CD4-positive, CD25-positive, alpha-beta regulatory T cell (primary cell): ENCODE measurements at places on chromosomes 4 and X.

- DNase-seq, result no peak
Measured at GRCh38 chr4:150461957-150462356, 120.0 kb upstream of the MAB21L2 start.

- DNase-seq, result no peak
Measured at GRCh38 chrX:38675856-38676255, 114.5 kb downstream of the TSPAN7 start.

DNA sequence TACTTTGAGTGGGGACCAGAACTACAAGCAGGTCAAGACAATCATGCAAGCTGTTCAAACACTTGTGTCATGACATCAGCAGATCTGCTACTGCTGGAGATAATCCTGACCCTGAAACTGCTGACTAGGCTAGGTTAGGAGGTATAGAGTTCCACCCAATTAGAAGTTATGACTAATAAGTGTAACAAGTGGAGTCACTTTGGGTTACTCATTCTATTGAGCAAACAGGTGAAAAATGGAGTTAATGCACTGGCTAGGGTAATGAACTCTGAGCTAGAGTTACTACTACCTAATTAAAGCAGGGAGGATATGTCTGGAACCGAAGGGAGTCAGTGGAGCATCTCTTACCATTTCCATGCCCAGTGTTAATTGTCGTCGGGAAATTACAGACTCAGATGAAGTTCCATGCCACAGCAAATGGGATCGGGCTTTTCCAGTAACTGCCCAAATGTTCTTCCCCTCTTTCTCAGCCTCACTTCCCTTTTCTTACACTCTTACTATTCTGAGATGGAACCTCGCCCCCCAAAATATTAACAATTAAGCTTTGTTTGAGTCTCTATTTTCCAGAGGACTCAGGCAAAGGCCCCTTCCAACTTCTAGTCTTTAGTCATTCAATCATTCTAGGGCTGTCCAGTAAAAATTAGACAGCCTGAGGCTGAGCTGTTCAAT, 19.8 kb upstream of the MANBA start:
- DNase-seq, result no peak

- DNase-seq, result no peak
Measured at GRCh38 chr4:85222561-85222960, 252.4 kb upstream of the ARHGAP24 start.

GRCh38 chr4:96383349-96383748, 543.5 kb downstream of the PDHA2 start:
- DNase-seq, result no peak

DNA sequence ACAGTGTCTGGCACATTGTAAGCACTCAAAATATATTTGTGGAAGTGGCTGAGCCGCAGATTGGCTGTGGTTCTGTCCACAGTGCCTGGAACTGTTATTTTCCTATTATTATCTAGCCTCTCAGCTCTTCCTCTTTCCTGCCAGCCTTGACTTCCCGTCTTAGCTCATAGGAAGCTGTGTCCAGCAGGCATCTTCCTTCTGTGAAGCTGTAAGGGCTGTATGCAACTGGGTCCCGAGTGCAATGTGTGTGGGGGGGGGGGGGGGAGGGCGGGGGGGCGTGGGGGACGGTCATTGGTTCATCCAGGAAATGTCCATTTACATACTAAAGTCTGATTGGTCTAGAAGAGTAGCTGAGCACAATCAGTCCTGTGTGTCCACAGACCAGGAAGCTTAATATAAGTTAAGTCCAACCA, 210.7 kb downstream of the PDGFRA start:
- DNase-seq, result no peak

GRCh38 chr4:127965803-127966175, 583 bp downstream of the ABHD18 start:
- peak; percentile 83 for DNase-seq

- no peak for DNase-seq
Measured at GRCh38 chrX:5681159-5681558, 547.5 kb downstream of the NLGN4X start.

- no peak for DNase-seq
Measured at GRCh38 chr4:5751666-5752375, 40.8 kb downstream of the EVC start.

DNA sequence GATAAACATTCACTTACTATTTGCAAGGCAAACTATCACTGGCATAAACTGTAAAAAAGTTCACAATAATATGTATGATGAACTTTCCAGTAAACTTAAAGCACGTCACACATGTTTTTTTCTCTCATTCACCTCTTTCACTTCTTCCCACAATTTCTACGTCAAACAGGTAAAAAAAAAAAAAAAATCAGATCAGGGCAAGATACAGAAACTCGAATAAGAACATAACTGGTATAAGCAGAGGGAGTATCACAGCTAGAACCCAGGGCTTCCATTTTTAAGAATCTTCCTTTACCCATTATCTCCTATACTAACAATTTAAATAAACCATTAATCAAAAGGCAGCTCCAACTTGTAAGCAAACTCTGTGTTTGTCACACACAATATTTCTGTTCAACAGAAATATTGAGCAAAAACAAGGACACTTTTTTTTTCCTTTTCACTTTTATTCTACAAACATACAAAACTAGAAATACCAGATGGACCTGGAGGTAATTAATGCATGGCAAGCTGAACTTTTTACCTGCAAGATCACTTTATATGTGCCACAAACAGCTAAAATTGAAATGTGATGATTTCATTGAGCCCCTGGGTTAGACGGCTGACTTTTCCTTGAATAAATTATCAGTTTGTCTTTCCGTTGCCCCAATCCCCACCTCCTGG, 47.5 kb upstream of the NSUN7 start:
- DNase-seq, result peak; percentile 5

DNA sequence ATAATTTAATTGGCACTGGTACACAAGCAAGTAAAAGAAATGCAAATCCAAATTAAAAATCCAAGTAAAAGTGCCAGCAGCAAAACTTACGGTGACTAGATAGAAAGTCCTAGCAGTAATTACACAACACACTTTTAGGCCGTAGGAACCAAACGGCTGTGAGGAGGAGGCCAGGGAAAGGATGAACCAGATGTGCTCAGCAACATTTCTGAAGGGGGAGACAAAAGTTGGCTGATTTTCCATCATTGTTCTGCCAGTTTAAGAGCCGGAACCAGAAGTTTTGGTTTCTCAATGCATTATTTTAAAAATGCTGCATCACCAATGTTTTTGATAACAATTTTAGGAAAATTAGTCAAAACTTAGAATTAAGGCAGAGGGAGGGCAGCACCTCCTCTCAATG, 68.7 kb upstream of the ENPP6 start:
- no peak for DNase-seq

- DNase-seq, result no peak
Measured at GRCh38 chr4:41039317-41039716, 175.0 kb downstream of the APBB2 start.

DNA sequence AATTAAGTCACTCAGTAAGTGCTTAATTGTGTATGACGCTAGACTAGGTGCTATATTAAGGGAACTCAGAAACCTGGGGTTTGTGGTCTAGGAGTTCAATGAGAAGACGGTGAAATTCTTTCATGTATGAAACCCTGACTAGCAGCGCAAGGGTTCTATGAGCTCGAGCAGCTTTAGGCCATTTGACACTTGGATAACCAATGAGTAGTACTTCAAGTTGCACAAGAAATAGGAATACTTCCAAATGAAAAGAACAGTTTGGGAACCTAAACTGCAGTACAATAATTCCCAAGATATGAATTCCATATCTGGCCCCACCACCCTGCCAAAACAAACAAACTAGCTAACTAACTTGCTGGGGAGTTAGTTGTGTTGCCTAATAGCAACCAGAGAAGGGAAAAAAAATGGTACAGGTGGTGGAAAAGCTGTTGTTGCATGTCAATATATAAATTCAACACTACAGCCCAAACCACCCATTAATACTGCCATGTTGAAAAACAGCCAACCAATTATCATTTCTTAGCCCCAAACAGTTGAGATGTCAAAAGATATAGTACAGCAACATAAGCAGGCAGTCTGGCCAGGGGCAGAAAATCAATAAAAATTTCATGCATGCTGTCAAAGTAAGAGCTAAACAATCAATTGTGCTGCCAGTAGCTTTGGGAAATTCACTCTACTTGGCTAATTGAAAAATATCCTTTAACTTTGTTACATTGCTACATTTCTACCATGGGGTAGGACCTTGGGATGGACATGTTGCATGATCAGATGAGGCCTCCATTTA, 54.6 kb upstream of the MCF2 start:
- DNase-seq, result no peak

DNA sequence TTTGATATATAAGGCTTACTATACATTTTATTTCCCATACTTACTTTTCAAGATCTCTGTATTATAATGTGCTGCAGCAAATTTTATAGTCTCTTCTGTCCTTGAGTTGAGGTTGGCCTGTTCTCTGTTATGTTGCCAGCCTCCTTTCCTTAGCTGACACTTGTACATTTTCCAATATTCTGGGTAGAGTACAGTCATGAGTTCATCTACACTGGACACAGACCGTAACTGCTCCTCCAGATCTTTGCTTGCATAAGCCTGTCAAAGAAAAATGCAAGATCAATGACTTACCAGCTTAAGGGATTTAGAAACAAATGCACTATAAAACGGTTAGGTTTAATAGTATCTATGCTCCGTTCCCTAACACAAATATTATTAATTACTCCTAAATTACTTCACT, 63.2 kb downstream of the VEGFC start:
- no peak for DNase-seq

DNA sequence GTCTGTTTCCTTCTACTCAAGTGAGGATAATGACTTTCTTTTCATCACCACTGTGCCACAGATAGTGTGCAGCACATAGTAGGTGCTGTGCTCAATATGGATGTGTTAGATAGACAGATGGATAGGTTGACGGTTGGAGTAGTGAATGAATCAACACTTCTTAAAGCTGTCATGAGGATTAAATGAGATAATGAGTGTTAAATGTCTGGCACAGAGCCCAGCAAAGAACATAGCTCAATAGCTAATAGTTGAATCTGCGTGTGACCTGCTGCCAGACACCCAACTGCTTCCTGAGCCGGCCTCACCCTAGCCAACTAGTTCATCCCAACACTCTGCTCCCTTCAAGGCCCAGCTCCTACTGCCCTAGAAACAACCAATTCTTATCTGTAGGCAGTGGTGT, 67.7 kb upstream of the PJA1 start:
- no peak for DNase-seq

GRCh38 chr4:159778298-159778697, 675.4 kb downstream of the RAPGEF2 start:
- DNase-seq, result no peak

- peak; percentile 29 for DNase-seq
Measured at GRCh38 chrX:23756165-23756564, 13.1 kb upstream of the ACOT9 start.

DNA sequence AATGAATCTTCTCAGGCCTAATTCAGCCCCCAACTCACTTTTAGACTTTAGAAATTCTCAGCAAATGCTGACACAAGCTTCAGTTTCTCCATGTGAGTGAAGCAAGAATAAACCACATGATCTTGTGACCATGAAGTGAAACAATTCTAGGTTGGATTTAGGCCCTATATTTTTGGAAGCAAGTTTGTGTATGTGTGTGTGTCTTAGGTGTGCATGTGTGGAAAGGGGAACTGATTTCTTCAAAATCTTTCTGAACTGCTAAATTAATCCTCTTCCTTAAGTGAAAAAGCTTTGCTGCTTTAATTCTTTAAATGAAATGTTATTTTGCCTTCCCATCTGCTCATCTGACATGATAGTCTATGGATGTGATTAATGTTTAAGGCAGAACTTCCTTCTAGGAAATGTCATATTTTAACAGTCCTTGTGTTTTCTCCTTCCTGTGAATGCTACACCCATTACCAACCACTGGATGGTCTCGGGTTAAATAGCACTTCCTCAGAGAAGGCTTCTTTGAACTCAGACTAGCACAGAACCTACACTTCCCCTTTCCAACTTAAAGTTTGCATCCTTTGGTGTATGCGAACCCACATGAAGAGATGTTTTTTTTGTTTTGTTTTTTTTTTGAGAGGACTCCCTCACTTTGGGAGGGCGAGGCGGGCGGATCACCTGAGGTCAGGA, 1.2 kb upstream of the TMEM144 start:
- no peak for DNase-seq

GRCh38 chrX:105822138-105823091, at the start of gene NRK:
TSS of gene NRK (plus strand) at chrX:105822539. CDS start at chrX:105822846, 307 bp downstream.
- DNase-seq, result no peak

DNA sequence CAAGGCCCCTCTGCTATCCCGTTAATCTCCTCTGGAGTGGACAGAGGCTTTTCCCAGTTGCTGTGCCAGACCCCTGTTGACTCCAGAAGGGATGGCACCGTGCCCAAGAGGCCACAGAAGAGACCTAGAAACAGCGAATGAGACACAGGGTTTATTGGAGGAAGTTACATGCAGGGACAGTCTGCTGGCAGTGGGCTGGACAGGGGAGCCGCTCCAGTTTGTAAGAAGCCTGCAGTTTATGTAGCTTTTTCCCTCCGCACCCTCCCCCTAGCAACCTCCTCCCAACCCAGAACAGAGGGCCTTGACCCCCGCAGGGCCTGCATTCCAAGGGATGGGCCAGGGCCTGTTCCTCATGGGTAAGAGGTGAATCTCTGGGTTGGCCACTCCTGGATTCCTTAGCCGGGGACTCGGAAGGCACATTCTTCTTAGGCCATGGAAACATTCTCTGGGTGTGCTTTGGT, 216.8 kb upstream of the PSAPL1 start:
- DNase-seq, result no peak
